Right atrium auricular region (tissue), 2 donors: ENCODE measurements at places on chromosomes 3 and 15. TPM values are rescaled to one million over a fixed set of nuclear protein-coding genes. Genes with fewer than 3 reads are reported as not detected.
A peak's percentile ranks its signal among the peaks of the same experiment; 100 is the strongest.

The STOML1 gene
- total RNA-seq, result 23.5 TPM

The PAQR9 gene
- total RNA-seq, result 23.0 TPM

DNA sequence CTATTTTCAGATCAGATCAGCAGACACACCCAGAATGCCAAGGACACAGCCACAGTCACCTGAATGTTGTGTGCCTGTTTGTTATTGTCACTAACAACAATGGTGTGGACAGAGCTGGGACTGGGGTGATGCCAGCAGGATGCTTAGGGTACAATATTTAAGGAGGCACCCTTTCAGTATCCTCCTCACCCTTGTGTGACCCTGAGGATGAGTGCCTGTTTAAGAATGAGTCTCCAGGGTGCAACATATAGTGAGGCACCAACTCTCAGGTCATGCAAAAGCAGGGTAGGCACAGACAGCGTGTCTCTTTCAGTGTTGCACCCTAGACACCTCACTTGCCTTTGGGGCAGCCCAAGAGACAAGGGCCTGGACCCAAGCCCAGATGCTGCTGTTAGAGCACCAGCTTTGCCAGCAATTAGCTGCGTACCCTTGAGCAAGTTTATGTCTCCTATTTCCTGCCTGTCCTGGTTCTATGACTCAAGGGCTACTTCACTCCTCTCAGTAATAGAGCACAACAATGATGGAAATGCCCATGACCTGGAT lies 122.6 kb downstream of the AQP9 start:
- peak; percentile 66 for DNase-seq

DNA sequence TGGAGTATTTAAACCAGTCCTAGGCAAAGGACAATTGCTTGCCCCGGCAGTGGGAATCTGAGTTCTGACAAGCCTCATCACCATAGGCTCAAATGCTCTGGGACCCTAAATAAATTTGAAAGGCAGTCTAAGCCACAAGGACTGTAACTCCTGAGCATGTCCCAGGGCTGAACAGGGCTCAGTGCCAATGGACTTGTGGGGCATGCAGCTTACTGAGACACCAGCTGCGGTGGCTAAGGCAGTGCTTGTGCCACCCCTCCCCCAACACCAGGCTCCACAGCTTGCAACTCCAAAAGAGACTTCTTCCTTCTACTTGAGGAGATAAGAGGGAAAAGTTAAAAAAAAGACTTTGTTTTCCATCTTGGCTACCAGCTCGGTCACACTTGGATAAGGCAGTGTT lies 289.7 kb upstream of the DCBLD2 start:
- no peak for DNase-seq

DNA sequence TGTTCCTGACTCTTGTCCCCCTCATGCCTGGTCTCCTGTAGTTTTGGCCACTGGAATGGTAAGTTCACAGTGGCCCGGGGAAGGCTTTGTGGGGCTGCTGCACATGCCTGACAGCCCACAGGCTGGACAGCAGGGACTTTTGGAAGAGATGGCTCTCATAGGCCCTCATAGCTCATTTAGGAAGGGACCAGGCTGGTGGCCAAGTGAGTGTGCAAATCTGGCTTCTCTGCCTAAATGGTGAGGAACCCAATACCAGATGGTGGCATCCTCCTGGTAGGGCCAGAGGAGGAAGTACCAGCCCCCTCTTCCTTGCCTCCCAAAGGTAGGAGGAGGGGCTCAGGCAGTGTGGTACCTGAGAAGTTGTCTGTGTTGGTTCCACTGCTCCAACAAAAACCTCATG lies 25.6 kb downstream of the ALPK3 start:
- no peak for DNase-seq

- no peak for DNase-seq
Measured at GRCh38 chr15:67421105-67421504, 99.8 kb upstream of the C15orf61 start.

DNA sequence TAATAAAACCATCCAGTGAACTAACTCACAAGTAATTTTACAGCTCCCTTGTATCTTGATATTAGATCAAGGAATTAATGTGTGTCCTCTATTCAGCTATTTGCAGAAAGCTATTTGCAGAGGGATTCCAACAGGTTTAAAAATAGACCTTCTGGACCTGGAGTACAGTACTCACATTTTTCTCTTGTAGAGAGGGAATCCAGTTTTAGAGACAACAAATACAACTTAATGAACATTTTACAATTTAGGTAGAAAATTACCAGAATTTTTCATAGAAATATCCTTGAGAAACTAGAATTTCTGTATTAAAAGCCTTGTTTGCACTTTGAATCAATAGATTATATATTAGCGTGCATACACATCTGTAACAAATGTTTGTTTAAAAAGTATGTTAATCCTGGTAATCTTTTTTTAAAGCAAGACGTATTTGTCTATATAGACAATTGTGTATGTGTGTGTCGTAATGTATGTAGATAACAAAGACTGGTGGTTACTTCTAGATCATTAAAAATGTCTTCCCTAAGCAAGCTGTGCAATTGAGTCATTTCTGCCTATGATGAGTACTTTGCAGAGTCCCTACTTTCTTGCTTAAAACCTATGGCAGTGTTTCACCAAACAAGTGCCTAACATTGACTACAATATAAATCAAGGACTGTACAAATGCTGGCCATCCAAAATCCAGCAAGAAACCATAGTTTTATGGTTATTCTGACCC lies 57.9 kb downstream of the PPP2R3A start:
- DNase-seq, result no peak

DNA sequence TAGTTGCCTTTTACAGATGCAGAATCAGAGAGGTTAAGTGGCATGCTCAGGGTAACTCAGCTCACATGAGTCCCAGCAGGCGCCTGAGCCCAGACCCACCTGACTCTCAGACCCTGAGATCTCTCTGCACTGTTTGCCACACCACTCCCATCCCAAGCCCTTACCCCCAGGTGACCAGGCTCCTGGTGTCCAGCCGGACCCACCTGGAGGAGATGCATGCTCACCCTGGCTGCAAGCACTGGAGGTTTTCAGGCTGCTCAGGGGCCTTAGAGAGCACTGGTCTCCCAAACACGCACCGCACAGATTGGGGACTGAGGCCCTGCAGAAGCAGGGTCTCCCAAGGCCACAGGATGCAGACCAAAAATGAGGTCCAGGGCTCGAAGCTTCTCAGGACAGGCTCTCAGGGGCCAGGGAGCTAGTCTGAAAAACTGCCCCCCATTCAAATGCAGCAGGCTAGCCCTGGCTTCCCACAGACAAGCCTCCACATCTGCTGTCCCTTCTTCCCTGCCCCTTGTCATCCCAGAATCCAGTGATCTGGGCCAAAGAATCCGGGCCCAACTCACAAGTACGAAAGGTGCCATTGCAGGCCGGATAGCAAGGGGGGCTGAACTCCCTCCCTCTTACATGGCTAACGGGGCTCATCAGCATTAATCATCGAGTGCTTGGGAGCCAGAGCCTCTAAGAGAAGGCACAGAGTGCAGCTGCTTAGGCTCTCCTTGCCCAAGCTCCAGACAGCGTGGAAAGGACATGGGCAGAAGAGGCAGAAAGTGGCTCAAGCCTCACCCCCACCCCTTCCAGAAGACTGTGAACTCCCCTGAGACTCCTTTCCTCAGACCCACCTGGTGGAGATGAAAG lies 90.2 kb upstream of the PRR20G start:
- DNase-seq, result peak; percentile 55

DNA sequence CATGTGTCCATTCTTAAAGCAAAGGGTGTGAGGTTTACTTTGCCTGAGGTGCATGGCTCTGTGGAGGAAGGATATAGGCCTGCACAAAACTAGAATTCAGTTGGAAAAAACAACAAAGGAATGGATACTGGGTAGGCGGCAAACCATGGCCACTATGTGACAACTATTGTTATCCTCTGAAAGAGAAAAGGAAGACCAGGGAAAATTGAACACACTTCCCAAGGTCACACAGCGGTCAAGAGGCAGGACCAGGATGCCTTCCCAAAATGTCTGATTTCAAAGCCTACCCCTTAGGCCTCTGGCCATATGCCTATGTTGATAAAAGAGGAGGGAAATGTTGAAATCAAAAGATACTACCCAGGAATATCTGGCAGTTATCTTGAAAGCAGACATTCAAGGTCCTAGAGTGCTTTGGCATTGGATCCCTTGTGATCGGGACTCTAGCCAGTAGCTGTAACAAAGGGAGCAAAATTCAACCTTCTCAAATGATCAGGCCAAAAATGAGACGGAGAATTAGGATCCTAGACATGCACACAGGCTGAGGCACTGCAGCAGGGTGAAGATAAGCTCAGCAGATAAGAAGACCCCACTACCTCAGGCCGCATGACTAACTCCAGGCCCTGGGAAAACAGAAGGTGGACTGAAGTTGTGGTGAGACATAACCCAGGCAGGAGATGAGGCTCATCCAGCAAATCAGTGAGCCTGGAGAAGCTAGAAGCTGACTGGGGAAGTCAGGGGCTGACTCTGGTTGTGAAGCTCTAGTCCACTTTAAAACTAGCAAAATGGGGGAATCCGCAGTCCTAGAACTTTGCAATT lies 292.2 kb downstream of the NEK10 start:
- no peak for DNase-seq

DNA sequence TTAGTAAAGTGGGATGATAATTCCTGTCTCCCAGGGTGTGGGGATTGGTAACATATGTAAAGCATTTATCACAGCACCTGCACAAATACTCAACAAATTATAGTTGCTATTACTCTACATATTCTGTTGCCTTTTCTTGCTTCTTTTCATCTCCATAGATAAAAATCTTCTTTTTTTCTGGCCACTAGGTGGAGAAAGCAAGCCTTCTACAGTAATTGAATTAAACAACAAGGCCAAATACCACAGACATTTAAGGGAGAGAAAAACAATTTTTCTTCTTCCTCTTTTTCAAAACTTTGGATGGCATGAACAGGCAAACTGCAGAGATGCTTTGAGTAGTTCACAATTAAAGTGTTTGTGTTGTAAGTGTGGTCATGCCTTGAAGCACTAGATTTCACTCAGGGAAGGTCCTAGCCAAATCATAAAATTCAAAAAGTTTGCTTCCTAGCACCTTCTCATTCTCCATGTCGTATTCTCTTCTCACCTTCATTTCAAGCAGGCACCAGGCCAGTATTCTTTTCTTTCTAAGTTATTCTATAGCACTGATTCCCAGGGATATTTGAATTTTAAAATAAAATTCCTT lies 493.4 kb upstream of the TGFBR2 start:
- no peak for DNase-seq

The UBA7 gene
- total RNA-seq, result 11.3 TPM

The SPTBN5 gene
- 1.3 TPM for total RNA-seq

GRCh38 chr3:55194376-55194775 lies 266.5 kb upstream of the LRTM1 start:
- no peak for DNase-seq

The SLC35G2 gene
- 6.0 TPM for total RNA-seq

DNA sequence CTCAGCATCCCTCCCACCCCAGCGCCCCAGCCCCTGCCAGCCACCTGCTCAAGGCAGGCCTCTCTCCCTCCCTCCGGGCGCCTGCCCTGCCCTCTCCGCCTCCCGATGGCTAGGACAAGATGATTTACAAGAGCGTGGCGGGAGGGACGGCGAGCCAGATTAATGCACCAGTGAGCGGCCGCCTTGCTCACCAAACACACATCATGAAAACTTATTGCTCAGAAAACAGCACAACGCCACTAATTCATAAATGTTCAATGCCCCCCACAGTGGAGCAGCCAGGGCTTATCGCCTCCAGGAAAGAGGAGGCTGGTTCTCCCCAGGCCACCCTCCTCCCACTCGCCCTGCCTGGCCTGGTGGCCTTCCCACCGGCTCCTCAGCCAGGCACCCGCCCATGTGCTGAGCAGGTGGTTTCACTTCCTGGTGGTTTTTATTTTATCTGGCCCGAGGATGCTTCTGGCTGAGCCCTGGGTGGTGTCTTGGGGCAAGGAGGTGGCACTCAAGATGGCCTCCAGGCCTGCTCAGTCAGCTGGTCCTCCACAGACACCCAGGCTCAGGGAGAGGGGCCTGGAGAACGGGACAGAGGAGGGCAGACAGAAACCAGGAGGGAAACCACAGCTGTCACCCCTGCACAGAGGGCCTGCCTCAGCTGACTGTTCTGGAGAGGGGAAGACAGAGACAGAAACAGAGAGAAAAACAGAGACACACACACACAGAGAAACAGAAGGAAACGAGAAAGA lies 284.9 kb downstream of the UACA start:
- DNase-seq, result no peak

DNA sequence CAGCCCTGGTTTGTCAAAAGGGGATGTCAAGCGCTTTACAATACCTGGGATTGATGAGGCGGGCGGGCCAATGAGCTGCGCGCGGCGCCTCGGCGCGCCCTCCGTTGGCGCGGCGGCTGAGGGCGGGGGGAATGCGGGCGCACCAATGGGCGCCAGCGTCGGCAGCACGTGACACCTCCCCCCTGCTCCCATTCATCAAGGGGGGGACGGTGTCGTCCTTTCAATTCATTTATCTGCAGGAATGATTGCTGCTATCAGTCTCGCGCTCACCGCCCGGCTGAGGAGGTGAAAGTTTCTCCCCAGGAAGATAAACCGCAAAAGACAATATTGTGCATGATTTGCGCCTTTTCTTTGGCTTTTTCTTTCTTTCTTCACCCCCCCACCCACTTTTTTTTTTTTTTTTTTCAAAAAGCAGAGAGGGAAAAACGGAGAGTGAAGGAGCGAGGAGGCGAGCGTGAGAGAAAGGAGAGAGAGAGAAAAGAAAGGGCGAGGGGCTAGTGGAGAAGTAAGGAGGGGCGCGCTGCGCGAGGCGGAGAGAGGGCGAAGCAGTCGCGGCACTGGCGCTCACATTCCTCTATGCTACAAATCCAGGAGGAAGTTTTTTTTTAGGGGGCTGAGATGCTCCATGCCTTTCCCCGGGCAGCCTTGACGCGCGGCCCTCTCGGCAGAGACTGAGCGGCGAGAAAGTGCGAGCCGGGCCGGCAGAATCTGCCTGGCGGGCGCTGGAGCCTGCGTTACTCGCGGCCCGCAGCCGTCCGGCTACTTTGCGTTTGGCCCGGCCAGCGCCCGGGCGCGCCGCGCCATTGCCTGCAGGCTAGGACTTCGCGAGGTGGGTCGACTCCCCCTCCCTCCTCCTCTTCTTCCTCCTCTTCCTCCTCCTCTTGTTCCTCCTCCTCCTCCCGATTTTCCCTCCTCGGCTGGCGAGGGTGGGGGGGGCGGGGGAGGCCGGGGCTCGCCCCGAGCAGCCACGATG lies at the start of gene ZIC1:
Gene ZIC1, plus strand, starts transcription at position 223 of the 973 bp plus-strand sequence. Its CDS starts 748 bp downstream, at position 971.
- DNase-seq, result no peak

The TNNC1 gene
- 4,697 TPM for total RNA-seq

DNA sequence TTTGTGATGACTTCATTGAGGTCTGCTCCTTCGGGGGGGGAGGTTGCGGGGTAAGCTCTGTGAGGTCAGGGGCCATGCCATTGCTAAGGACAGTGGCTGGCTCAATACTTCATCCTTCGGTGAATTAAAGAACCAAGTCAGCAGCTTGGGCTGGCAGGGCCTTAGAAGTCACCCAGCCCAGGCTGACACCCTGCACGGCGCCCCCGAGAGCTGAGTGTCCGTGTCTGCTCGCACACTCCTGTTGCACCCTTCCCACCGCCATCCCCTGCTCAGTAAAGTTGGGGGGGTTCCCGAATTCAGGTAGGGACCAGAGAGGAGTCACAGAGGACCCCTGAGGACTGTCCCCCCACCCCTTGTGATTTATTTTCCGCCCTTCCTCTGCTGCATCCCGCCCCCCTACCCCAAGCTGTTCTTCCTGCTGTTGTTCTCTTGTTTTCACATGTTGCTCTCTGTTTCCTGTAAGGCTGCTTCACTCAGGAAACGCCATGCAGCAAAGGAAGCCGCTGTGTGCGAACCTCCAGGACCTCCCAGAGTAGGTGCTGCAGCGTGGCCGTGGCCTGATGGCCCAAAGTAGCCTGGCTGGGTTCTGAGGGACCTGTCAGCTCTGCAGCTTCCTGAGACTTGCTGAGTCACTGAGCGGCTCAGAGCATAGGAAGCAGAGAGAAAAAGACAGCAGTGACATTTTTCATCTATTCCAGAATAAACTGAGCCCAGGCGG lies 14.4 kb downstream of the EFCC1 start:
- DNase-seq, result no peak

The DPPA2 gene
- total RNA-seq, result not detected
